Glutamatergic neuron (in vitro differentiated cells): ENCODE measurements at places on chromosomes 3 and 15. TPM values are rescaled to one million over a fixed set of nuclear protein-coding genes. Genes with fewer than 3 reads are reported as not detected.

Gene GOLGA6D
- total RNA-seq: not detected

Gene PLA1A
- total RNA-seq: not detected

Gene CLEC3B
- total RNA-seq: not detected

Gene GRK7
- not detected for total RNA-seq

Gene SAXO2
- 0.20 TPM for total RNA-seq

Gene PRR23E
- total RNA-seq: not detected

Gene SNX33
- total RNA-seq: 21.2 TPM

Gene GOLGA8S
- total RNA-seq: not detected

Gene CMTM7
- total RNA-seq: 95.5 TPM

Gene PRR20G
- total RNA-seq: not detected

Gene IL17RE
- 3.9 TPM for total RNA-seq

Gene CLDN11
- total RNA-seq: 0.44 TPM

Gene ROBO2
- total RNA-seq: 330 TPM
